ENCODE measurements at places on chromosomes 5 and 9.

- DNase-seq: peak; percentile 59
Observed at GRCh38 chr5:176597417-176598389, 12.3 kb downstream of the GPRIN1 start.

DNA sequence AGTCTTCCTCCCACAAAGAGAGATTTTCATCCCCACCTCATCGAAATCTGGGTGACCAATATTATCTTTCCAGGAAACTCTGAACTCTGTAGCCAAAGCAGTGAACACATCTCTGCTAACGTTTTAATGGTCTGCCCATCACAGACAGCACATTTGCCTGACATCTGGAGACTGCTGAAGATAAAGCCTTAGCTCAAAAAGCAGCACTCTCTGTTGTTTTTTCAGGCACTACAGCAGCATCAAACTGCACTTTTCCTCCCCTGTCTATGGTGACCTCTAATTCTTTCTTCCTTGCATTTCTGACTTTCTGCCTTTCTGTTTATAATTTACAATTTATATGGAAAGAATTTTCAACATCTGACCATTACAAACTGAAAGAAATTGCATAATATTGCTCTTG is 66.8 kb downstream of the RAB3C start:
- DNase-seq: no peak

GRCh38 chr5:95424526-95424925 is 33.4 kb downstream of the FAM81B start:
- DNase-seq: no peak

- no peak for DNase-seq
Observed at GRCh38 chr5:110768138-110768860, 29.5 kb downstream of the SLC25A46 start.

GRCh38 chr9:91694081-91694870 is 255.8 kb downstream of the ROR2 start:
- DNase-seq: no peak

DNA sequence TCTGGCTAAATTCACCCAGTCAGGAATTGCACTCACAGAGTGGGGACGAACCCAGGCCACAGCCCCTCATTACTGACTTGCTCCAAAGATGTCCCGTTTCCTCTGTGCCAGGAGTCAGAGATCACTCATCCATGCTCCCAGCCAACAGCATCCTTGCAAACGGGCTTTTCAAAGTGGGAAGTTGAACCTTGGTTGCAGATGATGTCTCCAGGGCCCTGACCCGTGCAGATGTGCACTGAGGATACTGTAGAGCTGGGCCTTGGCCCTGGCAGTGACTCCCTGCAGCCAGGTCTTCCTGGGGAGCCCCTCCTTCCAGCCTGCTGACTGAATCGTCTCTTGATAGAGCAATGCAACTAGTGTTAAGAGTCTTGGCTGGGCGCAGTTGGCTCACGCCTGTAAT is 22.3 kb downstream of the TCF7 start:
- DNase-seq: no peak

DNA sequence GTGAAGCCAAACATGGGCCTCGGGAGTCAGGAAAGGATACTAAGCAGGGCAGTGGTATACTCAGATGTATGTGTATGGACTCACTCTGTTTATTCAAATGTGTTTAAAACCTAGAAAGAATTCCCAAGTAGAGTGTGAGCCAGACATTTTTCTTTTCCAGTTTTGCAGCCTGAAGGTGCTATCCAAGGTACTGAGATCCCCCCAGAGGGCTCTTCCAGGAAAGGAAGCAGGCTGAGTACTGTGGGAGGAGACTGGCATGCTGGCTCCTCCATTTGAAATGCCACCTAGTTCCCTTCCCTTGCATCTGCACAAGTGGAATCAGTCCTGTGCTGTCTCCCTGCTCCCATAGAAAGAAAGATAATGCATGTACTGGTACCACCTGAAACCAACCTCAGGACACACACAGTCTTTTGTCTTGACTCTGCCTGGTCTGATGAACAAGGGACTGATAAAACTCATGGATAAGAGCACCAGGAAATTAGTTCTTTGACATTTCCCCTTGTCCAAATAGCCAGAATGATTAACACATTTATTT is 85.9 kb downstream of the HRH2 start:
- DNase-seq: no peak

GRCh38 chr9:113857875-113858274 is 18.2 kb upstream of the ZNF618 start:
- no peak for DNase-seq

GRCh38 chr9:8241201-8241600 is 441.6 kb upstream of the DMAC1 start:
- DNase-seq: peak; percentile 11

- DNase-seq: no peak
Observed at GRCh38 chr9:124492818-124493217, 14.4 kb downstream of the NR5A1 start.

DNA sequence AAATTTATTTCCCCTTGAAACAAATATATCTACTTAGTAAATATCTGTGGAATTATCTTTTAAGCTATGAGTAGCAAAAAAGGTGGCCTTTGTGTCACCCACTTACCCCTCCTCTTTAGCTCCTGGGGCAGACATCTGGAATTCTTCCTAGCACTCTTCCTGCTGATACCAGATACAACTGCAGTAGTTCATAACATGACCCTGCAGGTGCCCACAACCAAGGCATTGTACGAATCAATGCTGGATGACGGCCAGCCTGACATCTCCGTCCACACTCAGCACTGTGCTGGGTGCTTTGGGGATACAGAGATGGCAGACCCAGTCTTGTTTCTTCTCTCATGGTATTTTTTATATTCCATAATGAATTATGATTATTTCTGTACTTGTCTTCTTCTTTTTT is 152.3 kb downstream of the GOLPH3 start:
- no peak for DNase-seq

GRCh38 chr5:32709750-32710549 is 1.2 kb upstream of the NPR3 start:
- DNase-seq: peak; percentile 77

GRCh38 chr5:143233031-143233430 is 170.5 kb downstream of the NR3C1 start:
- peak; percentile 22 for DNase-seq

DNA sequence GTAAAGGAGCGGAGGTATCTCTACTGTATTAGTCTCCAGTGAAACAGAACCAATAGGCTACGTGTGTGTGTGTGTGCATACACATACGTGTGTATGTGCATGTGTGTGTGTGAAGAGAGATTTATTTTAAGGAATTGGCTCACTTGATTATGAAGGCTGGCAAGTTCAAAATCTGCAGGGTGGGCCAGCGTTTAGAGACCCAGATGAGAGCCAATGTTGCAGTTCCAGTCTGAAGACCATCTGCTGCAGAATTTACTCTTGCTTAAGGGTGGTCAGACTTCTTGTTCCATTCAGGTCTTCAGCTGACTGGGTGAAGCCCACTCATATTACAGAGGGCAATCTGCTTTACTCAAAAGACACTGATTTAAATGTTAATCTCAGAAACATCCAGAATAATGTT is 119.2 kb downstream of the FGF18 start:
- DNase-seq: no peak

DNA sequence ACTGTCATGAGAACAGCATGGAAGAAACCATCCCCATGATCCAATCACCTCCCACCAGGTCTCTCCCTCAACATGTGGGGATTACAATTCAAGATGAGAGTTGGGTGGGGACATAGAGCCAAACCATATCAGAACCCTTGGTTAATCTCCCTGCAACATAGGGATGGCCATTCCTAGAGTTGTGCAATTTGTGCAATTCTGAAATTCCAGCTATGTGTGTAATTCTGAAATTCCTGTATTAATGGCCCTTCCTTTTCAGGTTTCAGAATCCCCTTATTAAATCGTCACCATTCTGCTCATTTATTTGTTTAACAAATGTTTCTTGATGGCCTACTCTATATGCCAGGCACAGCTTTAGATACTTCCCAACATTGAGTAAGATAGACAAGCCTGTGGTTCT is 282.6 kb downstream of the SMARCA2 start:
- DNase-seq: no peak

DNA sequence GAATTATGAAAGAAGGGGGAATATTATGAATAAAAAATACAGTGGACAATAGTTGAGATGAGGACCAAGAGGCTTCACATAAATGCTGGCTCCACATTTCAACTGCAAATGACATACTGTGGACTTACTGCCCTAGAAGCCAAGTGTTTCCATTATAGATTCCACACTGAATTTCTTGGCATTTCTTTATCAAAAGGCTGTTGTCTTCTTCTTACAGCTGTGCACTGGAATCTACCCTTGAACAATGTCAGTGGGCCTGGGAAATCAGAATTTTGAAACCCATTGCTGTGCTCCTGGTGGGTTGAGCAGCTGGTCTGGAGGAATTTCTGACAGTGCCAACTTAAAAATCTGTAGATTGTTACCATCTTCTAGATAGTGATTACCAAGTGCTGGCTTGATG is 49.9 kb downstream of the TNC start:
- no peak for DNase-seq
